Mucosa of descending colon (tissue), 3 donors: ENCODE measurements at places on chromosomes 5 and 9.

DNA sequence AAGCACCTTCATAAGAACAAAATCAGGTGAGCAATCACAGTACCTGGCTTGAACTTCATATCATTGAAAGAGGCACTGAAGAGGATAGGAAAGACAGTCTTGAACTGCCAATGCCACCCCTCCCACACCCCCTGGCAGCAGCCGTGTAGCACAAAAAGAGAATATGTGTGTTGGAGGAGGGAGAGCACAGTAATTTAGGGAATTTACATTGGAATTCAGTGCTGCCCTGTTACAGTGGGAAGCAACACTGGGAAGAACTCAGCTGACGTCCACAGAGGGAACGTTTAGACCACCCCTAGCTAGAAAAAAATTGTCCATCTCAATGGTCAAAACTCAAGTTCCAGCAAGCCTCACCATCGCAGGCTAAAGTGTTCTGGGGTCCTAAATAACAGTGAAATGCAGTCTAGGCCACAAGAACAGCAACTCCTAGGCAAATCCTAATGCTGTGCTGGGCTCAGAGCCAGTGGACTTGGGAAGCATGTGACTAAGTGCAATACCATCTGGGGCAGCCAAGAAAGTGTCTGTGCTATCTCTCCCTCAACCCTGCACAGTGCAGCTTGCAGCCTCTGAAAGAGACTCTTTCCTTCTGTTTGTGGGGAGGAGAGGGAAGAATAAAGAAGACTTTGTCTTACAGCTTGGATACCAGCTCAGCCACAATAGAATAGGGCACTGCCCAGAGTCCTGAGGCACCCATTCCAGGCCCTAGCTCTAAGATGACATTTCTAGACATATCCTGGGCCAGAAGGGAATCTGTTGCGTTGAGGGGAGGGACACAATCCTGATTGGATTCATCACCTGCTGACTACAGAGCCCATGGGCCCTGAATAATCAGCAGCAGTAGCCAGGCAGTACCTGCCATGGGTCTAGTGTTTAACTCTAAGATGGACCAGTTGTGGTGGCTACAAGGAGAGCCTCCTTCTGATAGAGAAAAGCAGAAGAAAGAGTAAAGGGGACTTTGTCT lies 62.1 kb upstream of the VLDLR start:
- no peak for DNase-seq

DNA sequence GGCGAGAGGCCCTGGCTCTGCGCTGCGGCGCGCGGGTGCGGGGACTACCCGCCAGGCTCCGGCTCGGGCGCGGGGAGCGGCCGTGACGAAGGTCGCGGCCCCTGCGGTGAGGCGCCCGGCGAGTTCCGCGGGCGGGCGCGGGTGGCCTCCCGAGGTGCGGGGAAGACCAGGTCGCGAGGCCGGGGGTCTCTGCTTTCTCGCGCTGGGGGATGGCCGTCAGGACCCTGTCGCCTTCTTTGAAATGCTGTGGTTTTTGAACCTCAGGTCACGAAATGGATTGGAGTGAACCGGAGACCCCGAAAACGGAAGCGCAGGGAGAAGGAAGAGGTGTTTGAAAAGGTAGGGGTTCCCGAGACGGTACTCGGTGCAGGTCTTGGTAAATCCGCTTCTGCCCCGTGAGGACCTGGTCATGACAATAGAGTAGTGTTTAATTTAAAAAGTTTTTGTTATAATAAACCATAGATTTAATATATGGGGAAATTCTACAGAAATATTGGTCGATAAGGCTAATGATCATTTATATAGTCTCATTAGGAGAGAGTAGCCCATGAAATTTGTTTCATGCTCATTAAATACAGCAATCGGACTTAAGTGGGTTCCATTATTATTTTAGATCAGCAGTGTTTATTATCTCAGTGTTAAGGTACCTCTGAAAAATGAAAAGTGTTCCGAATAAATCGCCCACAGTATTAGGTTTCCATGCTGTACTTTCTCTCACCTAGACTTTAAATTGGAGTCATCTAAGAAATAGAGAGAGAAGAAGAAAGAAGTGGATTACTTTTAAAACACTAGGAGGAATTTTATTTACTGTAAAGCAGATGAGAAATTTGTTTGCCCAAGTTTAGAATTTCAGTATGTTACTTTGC lies 279.0 kb downstream of the AOPEP start:
- no peak for DNase-seq

DNA sequence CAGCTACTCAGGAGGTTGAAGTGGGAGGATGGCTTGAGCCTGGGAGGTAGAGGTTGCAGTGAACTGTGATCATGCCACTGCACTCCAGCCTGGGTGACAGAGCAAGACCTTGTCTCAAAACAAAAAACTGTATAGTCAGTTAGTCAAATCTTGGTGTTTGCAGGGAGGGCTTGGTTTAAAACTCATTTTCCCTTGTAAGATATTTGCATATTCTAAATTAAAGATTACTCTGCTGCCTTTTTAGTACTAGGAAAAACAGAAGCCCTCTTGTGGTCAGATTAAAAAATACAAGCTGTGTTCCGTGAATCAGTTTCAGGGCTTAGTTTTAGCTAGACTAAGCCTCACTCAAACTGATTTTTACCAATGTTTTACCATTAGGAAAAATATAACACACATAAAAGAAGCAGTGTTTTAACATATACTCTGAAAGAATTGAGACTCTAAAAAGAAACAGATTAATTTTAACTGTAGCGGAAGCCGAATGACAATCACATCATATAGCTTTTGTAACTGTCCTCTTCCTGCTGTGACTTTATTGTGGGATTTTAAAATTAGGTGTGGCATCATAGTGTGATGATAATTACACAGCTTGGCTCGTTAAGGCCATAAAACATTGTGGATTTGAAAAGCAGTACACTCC lies 84.9 kb upstream of the BASP1 start:
- peak; percentile 46 for DNase-seq

DNA sequence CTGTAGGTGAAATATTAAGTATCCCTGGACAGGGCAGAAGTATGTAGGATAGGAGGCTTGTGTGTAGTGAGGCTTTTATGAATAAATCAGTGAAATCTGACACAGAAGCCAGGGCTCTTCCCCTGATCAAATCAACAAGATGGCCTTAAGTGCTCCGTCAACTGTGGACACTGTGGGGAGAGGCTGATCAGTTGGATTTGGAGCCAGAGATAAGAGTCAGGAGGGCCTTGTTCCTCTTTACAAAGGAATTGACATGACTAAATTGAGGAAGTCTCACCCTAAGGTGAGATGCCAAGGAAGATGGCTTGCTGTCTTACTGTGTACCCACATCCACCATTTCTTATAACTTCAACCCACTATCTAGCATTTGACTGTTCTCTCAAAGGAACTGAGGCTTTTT lies 91.6 kb upstream of the PRRC1 start:
- no peak for DNase-seq

DNA sequence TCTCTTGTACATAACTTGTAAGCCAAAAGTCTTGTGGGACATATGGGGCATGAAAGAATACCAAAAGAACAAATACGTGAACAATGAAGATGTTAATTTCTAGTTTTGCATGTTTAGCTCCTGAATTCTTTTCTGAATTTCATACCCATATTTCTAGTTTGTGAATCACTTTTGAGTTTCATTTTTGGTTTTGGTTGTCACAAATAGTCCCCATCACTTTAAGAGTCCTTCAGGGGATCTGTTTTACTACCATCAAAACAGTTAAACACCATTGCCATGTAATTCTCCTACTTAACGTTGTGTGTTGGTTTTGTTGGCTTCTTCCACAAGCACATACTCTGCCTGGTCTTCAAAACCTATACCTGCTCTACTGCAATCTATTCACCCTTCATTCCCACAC lies 27.0 kb downstream of the VCAN start:
- DNase-seq: no peak

DNA sequence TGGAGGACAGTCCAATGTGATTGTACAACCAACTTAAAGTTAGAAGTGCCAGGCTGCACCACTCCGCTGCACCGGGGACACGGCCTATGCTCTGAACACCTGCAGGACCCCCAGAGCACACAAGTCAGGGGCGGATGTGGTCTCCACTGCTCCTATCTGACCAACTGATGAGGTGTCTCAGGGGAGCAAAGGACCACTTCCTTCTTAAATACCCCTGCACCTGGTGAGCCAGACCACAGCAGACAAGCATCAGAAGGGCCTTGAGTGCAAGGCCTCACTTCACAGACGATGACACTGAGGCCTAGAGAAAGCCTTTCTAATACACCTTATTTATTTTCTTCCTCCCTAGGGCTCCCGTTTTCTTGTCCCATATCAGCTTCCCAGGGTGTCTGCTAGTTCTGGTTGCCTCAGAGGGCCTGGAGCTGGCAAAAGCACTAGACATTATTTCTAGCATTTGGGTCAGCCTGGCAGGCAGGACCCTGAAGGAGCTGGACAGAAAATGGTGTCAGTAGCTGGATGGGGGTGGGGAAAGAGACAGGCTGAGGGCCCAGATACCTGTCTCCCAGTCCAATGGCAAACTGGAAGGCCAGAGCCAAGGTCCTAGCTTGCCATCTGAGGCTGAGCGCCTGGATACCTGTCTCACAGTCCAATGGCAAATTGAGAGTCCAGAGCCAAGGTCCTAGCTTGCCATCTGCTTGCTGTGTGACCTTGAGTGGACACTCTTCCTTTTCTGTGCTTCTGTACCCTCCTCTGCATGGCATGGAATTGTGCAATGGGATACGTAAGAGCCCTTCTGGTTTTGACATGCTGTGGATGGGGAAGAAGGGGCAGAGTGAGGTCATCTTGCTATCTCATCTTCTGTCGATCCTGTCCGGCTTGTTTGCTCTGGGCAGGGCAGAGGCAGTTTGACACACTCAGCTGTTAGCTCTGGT lies 9.0 kb downstream of the CCDC69 start:
- no peak for DNase-seq

GRCh38 chr5:159667286-159667685 lies 249.0 kb upstream of the ADRA1B start:
- DNase-seq: no peak

DNA sequence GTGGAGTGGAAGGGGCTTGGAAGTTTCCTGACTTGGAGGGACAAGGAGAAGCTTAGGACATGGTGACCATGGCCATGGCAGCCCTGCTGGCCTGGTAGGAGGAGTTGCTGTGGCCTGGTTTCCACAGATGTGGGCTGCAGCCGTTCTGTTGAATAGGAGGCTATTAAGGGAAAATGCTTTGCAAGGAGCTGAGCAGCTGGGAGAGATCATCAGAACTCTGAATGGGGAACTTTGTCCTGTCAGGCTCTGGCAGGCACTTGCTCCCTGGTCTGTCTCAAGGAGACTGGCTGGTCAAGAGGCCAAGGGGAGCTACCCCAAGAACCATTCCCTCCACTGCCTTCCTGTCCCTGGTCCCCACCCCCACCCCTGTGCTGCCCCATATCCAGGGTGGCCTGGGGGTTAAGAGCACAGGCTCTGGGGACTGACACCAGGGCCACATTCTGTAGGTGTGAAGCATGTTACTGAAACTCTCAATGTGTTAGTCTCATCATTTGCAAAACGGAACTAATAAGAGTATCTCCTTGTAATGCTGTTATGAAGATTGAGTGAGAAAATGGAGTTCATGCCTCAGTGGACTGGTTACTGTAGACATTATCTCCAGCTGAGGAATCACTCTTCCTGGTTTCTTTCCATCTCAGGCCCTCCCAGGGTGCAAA lies 84.0 kb upstream of the ARAP3 start:
- DNase-seq: no peak

- no peak for DNase-seq
Measured at GRCh38 chr9:72155301-72155700, 6.1 kb downstream of the GDA start.

DNA sequence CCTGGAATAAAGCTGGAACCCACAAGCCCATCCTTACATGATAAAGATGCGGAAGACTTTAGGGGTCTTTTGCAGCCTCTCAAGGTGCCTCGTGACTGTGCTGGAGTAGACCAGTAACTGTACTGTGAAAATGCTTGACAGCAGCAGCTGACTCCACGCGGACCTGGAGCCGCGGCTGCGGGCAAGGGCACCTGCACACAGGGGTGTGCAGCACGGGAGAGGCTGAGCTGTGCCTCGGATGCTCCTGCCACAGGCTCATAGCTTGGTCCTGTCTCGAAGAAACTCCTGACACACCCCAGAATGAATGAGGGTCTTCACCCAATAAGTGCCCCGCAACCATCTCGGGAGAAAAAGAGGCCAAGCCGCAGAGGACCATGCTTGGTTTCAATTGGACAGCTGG lies 40.3 kb upstream of the CEP72 start:
- DNase-seq: no peak

DNA sequence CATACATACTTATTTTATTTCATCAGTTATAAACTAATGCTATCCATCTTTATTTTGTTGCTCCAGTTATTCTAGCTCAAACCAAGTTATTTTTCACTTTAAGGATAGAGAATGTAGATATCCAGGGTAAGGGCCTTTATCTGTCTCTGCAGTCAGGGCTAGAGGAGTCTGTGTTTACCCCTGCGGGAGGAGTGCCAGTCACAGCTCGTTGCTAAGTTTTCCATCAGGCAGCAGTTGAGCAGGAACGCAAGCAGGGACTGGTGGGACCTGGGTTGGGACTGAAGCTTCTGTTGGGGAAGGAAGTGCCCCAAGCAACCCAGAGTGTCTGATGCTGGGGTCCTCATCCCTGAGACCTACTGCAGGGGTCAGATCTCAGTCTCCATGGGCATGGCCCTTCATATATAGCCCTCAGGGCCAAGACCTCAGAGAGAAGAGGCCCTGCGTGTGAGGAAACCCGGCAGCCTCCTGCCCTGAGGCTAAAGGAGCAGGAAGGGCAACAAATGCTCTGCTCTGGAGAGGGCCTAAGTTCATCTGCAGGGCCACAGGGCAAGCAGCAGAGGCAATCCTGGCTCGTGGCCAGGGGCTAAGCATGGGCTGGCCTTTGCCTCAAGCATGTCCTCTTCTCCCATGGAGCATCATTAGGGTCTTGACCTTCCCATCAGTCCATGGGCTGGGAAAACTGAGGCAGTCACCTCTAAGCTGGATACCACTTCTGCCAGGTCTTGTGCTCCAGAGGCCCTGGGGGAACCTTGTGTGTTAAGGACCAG lies 6.6 kb downstream of the SLC22A4 start:
- DNase-seq: no peak

GRCh38 chr5:62661126-62661525 lies 82.5 kb downstream of the LRRC70 start:
- no peak for DNase-seq

- DNase-seq: no peak
Measured at GRCh38 chr9:100478192-100478591, 5.2 kb downstream of the TMEFF1 start.

GRCh38 chr9:137774775-137775386 lies 102.7 kb upstream of the CACNA1B start:
- DNase-seq: no peak

- DNase-seq: no peak
Measured at GRCh38 chr9:98962181-98962560, 18.5 kb downstream of the COL15A1 start.

- DNase-seq: no peak
Measured at GRCh38 chr5:142317753-142318152, 7.1 kb downstream of the SPRY4 start.

GRCh38 chr5:95238560-95239325 lies 46.2 kb downstream of the MCTP1 start:
- no peak for DNase-seq

DNA sequence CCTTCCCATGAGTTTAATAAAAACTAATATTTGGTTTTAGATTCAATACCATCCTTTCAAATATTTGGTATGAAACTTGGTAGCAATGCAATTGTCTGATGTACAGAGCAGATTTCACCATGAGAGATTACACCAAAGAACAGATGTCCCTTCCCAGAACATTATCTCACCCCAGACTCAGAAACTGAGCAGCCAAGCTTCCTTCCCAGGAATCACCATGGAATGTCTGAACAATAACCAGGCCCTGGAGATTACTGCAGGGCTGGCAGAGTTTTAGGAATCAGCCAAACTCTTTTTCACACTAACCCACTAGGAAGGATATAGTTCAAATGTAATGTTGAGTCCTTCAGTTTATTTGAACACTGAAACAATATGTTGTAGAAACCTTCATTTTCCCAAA lies 23.9 kb downstream of the CLTA start:
- no peak for DNase-seq

GRCh38 chr5:131637694-131638093 lies 2.7 kb upstream of the RAPGEF6 start:
- DNase-seq: no peak
